ENCODE measurements at places on chromosomes 4 and X.

- DNase-seq: no peak
Observed at GRCh38 chr4:103011378-103012025, 8.0 kb downstream of the SLC9B1 start.

- DNase-seq: no peak
Observed at GRCh38 chr4:56302760-56303159, 84.5 kb downstream of the AASDH start.

DNA sequence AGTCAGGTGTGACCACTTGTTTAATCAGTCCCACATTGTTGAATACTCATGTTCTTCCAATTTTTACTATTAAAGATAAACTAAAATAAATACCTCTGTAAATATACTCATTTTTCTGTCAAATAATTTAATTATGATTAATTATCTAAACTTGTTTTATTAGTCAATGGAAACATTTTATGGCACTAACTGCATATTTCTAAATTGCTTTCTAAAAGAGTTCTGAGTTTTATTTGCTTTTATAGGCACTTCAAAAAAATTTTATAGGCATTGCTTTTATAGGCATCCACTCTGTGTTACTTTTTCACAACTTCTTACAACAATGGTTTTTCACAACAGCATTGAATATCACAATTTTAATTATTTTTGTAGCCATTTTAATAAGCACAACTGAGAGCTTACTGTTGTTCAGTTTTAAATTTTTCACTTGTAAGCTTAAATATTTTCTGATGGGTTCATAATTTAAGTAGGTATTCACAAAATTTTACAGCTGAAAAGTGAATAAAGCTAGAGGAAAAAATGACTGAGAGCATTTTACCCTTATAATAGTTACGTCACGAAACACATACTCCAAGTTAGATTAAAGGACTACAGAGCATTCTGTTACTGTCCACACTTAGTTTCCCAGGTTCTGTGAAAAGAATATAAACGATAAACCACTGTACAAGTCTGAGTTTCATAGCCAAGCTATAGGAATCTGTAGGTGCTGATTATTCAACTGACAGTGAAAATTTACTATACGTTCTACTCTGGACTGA lies 140.8 kb upstream of the ETNPPL start:
- DNase-seq: no peak

DNA sequence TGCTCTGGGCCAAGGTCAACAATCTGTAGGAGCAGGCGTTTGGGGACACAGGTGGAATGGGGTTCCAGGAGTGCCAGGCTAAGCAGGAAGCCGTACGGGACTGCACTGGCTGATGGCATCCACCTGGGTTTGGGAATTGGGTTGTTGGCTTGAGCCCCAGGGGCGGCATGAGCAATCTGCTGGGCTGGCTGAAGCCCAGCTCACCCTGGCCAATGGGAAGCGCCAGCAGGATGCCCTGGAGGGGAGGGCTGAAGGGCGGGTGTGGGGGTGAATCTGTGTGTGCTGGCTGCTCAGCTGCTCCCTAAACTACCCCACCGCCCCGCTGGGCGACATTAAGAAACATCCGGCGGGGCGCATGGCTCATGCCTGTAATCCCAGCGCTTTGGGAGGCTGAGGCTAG lies 8.9 kb upstream of the RGS12 start:
- DNase-seq: no peak

DNA sequence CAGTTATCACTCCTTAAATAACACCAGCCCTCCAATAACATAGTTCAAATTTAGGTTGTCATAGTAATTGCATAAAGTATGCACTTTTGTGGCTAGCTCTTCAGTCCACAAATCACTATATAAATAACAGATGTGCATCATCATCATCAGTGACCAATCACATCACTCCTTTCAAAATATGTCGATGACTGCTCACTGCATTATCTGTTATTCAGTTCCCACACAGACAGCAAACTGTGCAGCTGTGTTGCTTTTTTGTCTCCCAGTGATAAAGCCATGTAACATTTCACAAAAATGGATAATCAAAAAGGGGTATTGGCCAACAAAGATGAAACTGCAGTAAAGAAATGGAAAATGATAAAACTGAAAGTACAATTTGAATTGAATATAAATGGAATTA lies 205.4 kb downstream of the DCLK2 start:
- DNase-seq: no peak

DNA sequence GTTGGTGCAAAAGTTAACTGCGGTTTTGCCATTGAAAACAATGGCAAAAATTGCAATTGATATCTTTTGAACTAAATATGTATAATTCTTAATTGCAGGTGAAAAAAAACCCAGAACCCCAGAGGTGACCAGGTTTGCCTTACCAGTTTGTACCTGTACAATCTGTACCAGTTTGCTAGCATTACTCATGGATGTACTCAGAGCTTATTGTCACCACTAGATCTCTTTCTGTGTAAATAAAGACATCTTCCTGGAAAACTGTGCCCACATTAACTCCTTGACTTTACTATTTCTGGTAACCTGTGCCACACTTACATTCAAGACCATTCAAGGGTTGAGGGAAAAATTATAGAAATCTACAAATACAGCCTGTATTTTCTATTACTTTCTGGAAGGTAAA lies 139.7 kb downstream of the ELOVL6 start:
- DNase-seq: no peak

DNA sequence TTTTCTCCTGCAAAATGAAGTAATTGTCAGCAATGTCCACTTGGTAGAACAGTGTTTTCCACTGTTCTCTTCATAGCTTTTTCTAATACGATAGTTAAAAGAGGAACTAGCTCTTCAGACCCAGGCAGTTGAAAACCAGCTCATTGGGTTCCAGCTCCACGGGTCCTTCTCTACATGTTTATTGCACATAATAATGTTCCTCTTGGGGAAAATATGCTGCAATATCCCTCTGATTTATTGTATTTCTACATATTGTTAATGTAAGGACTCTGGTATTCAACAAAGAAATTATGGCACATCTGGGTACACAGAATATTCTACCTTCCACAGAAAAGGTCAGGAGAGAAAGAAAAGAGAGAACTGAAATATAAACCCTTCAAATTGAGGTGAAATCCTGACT lies 473.4 kb downstream of the TRIML1 start:
- no peak for DNase-seq

DNA sequence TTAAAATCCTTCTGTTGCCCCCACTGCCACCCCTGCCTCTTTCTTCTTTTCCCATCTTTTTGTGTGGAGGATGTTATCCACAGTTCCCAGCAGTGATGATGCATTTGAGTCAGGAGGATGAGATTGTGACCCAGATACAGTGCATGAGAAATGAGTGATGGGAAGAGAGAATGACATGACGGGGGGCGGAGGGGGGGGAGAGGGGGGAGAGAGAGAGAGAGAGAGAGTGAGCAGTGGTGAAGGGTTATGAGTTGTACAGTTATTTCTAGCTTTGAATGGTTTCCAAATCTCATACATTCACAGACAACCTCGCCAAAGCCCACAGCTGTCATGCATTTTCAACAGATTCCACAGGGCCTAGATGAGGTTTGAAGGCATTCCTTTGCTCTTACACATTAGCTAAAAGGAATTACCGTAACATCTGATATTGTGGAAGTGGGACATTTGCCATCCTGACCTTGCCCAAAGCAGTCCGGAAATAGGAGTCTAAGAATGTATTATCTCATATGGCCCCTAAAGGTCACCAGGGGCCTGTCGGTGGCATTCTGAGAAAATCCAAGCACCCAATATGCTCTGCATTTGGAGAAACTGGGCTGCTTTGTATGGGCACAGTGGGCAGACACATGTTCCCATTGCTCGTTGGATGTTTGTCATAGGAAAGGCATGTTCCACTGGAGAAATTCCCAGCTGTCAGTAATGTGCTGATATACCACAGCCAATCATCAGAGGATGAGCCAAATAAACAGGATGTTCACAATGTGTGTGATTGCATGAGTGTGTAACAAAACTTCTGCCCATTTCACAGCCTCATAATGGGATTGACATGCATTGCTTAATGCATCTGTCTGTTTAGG lies 435.8 kb downstream of the SPRY1 start:
- DNase-seq: no peak

GRCh38 chr4:154506253-154506652 lies 14.7 kb upstream of the DCHS2 start:
- DNase-seq: no peak

DNA sequence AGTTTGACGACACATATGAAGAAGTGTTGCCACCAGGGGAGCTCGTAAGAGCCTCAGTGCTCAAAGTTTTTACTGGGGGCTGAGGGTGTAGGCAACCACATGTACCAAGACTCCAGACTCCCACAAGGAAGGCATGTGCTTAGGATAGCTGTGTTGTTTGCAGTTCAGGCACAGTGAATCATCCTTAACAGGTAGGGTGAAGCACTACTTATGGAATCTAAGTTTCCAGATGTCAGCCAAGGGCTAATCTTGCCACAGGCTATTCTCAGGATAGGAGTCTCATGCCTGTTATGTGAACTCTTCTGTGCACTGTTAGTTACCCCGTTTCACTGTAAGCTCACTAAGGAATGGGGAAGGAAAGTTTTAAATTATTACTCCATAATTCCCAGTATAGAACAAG lies 202.6 kb downstream of the TMA16 start:
- DNase-seq: no peak

GRCh38 chr4:25835384-25835783 lies 27.4 kb downstream of the SEL1L3 start:
- no peak for DNase-seq

- no peak for DNase-seq
Observed at GRCh38 chr4:181498148-181498547, 745.1 kb upstream of the TENM3 start.

- DNase-seq: no peak
Observed at GRCh38 chr4:1471443-1472147, 65.4 kb upstream of the NKX1-1 start.

DNA sequence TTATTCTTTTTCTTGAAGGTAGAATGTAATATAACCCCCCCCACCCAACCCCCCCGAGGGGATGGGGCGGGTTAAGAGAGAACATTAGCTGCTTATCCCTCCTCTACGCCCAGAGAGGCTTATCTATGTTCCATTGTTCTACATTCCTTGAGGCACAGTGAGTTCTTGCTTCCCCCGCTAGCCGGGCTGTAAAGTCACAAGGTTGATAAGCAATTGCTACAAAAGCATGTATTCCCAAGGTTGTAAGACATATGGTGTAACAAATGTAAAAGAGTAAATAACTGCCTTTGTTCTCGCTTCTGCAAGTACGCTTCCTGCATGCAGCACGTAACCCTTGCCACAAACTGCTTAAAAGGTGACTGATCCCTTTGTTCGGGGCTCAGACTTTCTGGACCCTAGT lies 8.2 kb downstream of the DCAF8L2 start:
- no peak for DNase-seq

GRCh38 chr4:140134746-140135425 lies 19.1 kb downstream of the MAML3 start:
- no peak for DNase-seq

DNA sequence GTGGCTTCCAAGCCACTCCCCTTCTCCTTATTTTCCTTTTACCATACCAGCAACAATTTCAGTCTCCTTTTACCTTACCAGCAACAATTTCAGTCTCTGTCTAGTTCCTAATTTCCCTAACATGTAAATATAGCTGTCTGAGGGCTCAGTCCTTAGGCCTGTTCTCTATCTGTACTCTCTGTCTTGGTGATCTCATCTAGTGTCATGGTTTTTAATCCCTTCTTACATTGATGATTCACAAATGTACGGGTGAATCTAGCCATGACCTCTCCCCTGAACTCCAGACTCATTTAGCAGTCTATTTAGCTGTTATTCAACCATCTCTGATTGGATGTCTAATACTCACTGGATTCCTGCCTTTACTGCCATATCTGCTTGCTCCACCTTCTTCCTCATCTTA lies 7.2 kb downstream of the IL15 start:
- DNase-seq: no peak

DNA sequence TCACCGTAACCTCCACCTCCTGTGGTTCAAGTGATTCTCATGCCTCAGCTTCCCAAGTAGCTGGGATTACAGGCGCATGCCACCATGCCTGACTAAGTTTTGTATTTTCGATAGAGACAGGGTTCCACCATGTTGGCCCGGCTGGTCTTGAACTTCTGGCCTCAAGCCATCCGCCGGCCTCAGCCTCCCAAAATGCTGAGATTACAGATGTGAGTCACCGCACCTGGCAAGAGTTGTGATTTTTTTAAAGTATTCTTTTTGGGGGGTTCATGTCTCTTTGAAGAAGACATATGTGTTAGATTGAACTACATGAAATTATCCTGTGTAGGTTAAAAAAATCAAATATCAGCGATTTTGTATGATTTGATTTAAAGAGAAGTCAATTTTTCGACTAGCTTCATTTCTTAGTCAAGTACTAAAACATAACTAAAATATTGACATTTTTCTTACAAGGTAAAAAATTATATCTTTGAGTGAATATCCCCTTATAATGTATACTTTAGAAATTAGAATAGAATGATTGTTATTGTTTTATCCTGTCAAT lies 60.3 kb upstream of the ANTXR2 start:
- DNase-seq: no peak

DNA sequence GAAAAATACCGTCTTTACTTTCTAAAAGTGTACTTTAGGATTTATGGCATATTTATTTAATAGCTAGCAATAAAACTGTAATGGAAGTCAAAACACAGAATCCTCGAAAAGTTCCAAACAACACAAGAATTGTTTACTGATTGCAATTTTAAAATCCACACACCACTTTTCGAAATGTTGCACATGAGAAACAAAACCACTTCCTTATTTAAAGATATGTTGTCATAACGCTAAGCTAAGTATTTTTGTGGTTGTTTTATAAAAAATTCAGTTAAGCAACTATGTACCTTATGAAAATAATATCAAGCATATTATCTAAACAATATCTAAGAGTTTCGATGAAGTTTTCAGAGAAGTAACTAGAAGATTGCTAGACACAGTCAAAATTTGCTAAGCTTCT lies 344 bp downstream of the TMPRSS11D start:
- no peak for DNase-seq

- peak; percentile 10 for DNase-seq
Observed at GRCh38 chrX:24260842-24261550, 52.9 kb downstream of the SUPT20HL2 start.

GRCh38 chrX:109301177-109301576 lies 180.7 kb downstream of the GUCY2F start:
- DNase-seq: no peak

DNA sequence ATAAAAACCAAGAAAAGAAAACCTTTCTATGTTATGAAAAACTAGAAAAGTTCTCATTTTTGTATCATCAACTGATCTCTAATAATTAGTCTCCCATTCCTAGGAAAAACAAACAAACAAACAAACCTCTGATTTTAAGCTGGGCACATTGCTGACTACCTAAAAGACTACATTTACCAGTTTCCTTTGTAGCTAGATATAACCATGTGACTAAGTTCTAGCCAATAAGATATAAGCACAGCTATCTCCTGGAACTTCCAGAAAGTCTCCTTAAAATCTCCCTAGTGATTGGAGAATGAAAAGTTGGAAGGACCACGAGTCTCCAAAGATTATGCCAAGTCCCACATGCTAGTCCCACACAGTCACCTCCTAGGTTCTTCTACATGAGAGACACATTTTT lies 108.9 kb downstream of the NR3C2 start:
- DNase-seq: no peak

- no peak for DNase-seq
Observed at GRCh38 chr4:86536151-86536550, 58.0 kb upstream of the PTPN13 start.
